ENCODE measurements at places on chromosomes 2 and 18.

GRCh38 chr18:25140124-25140961, 211.6 kb downstream of the ZNF521 start:
- no peak for DNase-seq

GRCh38 chr2:6957910-6958615, 40.9 kb downstream of the RNF144A start:
- DNase-seq: no peak

- DNase-seq: no peak
These were observed 282.1 kb upstream of the EPAS1 start for GRCh38 chr2:46014911-46015654.

- peak; percentile 25 for DNase-seq
These were observed 248.8 kb downstream of the MREG start for GRCh38 chr2:215764441-215765048.

DNA sequence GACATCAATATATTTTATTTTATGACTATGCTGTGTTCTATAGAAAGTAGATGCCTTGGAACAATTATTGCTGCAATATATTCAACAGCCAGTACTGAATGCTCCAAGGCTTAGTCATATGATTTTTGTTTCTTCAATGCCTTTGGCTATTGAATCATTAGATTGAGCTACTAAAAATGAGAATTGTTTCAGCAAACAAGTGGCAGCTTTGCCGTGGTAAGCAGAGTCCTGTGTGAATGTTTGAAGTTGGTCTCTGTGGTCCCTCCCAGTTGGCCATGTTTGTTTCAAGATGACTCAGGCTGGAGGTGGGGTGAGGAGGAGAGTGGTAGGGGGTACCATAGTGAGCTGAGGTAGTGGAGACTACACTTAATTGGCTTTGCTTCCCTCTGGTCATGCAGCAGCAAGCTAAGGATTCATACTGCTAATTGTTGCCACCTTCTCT, 198.6 kb upstream of the EPAS1 start:
- no peak for DNase-seq

DNA sequence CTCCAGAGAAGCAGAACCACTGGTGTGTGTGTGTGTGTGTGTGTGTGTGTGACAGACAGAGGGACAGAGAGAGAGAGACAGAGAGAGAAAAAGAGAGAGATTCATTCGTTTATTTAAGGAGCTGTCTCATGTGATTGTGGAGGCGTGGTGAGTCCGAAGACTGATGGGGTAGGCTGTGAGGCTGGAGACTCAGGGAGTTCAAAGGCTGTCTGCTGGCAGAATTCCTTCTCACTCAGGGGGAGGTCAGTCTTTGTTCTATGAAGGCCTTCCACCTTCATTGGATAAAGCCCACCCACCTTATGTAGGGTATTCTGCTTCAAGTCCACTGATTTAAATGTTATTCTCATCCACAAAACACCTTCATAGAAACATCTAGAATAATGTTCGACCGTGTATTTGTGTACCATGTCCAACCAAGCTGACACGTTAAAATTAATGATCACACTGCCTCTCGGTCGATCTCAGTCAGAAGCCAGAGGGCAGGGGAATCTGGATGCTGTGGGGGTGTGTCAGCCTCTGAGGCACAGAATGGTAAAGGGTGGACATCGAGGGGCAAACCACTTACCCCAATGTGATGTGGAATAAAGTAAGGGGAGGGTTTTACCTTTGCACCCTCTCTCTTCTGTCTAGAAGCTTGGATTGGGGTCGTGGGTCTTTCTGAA, 275.6 kb downstream of the SLC4A3 start:
- no peak for DNase-seq

DNA sequence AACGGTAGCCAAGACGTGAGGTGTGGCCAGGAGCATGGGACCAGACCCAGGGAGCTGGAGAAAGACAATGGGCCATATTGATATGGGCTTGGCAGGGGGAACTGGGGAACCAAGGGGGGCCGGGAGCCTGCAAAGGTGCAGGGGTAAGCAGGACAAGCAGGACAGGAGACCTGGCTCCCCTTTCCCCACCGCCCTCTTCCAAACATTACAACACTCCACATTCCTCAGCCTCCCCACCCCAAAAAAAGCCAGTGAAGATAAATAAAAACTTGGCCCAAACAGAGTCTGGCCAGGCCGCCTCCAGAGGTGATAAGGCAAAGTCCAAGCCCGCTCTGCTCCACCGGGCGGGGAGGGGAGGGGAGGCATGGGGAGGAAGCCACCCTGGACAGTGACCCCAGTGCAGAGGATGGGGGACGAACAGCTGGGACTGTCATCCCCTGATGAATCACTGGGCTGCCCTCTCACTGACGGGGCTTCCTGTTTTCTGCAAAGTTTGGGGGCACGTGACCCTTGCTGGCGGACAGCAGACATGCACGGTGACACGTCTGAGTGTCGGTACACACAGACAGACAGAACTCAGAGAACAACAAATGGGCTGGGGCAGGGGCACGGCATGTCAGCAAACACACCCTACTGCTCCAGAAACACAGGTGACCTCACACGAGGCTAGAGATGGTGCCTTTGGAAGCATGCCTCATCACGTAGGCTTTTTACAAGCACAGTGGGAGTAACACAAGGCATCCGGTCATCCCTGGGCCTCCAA, 100.2 kb downstream of the TNS1 start:
- peak; percentile 76 for DNase-seq

DNA sequence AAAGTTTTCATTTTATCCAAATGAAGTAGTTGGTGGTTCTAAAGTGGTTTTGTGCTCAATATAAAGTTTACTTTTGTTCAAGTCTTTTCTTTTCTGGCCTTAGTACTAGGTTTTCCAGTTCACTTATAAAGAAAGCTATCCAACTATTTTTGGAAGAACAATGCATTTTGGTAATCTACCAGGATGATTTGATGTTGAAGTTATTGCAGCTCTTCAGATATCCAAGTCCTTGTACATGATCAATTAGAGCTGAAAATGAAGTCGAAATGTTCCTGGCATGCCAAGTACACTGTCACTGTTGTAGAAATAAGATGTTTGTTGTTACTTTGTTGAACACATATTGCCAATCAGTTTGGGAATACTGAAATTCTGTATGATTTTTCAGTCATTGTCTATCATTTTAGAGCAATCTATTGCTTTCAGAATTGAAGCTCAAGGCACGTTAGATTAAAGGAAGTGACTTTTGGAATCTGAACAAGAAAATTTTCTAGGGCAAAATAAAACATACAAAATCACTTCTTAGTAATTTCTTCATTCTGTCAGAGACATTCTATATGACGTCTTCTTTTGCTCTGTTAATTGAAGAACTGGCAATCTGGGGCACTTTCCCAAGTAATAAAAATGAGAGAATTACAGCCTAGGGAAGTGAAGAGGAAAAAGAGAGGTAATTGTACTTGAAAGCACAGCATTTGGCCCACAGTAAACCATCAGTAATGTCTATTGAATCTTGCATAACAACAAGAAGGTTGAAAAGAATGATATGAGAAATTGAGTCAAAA, 232.3 kb downstream of the MREG start:
- DNase-seq: no peak
